Stimulated activated CD8-positive, alpha-beta memory T cell treated with anti-CD3 and anti-CD28 coated beads, Interleukin-7, amount 100 ng/mL, for 4 hours (primary cell): ENCODE measurements at places on chromosomes 7 and 10.

DNA sequence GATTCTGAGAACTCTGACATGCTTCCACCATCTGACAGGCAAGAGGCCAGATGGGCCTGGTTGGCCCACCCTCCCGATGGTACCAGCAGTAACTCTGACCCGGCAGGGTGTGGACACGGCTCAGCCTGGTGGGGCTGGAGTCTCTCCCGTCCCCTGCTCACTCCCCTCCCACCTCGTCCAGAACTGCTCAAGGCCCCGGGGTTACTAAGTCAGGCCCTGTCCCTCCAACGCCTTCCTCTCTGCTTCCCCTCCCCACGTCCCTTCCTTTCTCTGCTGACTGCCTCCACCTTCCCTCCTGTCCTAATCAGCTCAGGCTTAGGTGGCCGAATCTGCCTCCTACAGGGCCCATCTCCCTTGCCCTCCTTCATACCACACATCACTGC, 12.5 kb downstream of the CALML5 start:
- DNase-seq, result no peak

DNA sequence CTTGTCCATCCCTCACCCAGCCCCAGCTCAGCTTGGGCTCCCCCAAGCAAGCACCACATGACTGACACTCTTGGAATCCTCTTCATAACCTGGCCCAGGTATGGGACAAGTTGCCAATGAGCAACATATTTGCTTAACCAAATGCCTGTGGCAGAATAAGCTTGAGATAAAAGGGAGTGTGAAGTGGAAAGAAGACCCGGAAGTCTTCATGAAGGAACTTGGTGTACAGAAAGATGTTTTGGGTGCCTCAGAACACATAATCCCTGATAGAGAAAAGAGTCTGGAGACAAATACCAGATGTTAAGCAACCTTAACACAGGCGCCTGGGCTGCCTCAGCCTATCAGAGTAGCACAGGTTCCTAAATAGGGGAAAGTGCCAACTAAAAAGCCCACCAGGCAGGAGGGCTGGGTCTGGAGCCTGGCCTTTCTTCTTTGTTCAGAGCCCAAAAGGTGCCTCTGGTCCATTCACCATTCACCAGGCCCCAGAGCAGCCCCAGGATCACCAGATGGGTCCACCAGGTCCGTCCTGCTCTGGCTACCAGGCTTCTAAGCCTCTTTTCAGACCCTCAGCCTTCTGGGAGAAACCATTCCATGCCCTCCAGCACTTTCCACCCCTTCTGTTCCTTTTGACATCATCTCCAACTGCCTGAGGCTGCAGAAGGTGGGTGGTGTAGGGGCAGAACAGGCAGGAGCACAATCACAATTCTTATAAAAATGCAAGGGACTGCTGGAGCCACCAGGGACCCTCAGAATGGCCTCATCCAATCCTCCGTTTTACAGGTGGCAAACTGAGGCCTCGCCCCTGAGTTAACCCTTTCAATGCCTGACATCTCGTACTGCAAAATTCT, 22.6 kb downstream of the KCNMA1 start:
- no peak for DNase-seq

DNA sequence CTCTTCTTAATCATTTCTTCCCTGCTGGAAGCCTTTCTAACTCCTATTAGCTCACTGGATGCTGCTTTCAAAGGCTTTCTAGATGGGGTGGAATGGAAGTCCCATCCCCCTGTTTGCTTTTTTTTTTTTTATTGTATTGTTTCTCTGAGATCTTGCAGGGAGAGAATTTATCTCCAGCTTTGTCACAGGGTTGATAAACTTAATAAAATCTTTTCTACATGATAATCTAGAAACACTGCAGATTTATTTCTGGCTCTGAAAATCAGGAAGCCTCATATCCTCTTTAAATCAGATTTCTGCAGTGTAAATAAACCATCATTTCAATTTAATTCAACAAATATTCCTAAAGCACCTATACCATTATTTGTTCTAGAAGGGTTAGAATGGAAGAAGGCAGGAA, 37.2 kb upstream of the CHCHD3 start:
- DNase-seq, result no peak

DNA sequence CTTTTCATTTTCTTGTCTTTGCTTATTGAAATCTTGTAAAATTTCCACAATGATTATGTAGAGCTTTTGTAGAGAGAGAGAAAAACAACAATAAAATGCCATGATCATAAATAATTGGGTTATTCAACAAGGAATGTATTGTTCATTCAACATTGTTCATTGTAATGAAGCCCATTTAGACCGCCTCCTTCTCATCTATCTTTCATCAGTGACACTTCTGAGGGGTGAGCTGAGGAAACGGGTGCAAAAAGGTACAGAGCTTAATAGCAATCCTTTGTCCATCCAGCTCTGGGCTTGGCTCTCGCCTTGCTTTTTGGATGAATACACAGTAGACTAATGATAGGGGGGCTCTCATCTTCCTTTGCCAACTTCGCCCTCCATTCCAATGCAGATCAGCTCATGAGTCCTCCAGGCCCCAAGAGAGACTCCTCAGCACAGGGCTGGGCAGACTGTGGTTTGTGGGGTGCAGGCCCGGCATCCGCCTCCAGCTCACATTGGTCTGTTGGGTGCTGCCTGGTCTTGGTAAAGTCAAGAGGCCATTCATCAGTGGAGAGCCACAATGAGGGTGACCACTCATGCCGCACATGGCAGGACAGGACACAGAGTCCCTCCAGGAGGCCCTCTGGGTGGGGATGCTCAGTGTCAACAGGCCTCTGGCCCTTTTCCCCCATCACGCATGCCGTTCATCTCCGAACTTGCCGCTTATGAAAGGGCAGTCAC, 17.9 kb upstream of the PPA1 start:
- no peak for DNase-seq

GRCh38 chr10:79206300-79207095, 137.7 kb downstream of the ZMIZ1 start:
- DNase-seq, result no peak

- no peak for DNase-seq
These were observed 63.3 kb upstream of the GHITM start for GRCh38 chr10:84076047-84076388.

GRCh38 chr10:104938031-104938430, 296.9 kb downstream of the SORCS3 start:
- DNase-seq, result no peak

- DNase-seq, result no peak
These were observed 154.5 kb upstream of the KLF14 start for GRCh38 chr7:130888468-130888867.

GRCh38 chr7:142345811-142346210, 88.0 kb upstream of the PRSS58 start:
- no peak for DNase-seq

- DNase-seq, result no peak
These were observed 13.7 kb upstream of the GPR141 start for GRCh38 chr7:37669818-37670217.

DNA sequence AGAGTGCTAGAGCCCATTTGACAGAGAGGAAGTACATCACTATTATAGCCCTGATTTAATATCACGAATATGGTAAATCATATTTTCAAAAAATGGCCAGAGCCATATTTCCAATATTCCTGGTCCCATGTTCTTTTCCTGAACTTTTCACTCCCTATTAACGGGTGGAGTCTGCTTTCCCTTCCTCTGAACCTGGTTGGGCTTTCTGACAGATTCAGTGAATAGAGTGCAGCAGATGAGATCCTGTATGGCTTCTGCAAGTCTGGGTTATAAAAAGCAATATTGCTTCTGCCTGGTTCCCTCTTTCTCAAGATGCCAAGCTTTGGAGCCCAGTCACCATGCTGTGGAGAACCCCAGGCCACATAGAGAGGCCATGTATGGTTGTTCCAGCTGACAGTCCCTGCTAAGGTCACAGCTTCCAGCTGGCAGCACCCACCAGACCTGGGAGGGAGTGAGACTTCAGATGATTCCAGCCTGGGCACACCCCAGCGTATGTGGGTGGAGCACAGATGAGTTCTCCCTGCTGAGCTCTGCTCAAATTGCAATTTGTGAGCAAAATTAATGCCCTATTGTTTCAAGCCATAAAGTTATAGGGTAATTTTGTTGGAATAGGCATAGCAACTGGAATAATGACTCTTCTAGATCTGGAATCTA, 17.9 kb upstream of the CHCHD3 start:
- no peak for DNase-seq

GRCh38 chr7:137172105-137172590, 171.4 kb downstream of the PTN start:
- DNase-seq, result no peak

DNA sequence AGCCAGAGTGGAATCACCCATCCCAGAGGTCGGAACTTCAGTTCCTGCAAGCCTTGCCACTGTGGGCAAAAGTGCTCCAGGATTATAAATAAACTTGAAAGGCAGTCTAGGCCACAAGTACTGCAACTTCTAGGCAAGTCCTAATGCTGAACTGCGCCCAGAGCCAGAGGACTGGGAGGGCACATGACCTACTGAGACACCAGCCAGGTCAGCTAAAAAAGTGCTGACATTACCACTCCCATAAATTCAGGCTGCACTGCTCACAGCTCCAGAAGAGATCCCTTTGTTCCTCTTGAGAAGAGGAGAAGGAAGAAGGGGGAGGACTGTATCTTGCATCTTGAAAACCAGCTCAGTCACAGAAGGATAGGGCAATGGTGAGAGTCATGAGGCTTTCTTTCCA, 1084.1 kb upstream of the PHF14 start:
- DNase-seq, result no peak

GRCh38 chr7:3927446-3928110, 626.5 kb downstream of the SDK1 start:
- DNase-seq, result no peak

GRCh38 chr7:156889089-156889488, 3.9 kb downstream of the LMBR1 start:
- no peak for DNase-seq

DNA sequence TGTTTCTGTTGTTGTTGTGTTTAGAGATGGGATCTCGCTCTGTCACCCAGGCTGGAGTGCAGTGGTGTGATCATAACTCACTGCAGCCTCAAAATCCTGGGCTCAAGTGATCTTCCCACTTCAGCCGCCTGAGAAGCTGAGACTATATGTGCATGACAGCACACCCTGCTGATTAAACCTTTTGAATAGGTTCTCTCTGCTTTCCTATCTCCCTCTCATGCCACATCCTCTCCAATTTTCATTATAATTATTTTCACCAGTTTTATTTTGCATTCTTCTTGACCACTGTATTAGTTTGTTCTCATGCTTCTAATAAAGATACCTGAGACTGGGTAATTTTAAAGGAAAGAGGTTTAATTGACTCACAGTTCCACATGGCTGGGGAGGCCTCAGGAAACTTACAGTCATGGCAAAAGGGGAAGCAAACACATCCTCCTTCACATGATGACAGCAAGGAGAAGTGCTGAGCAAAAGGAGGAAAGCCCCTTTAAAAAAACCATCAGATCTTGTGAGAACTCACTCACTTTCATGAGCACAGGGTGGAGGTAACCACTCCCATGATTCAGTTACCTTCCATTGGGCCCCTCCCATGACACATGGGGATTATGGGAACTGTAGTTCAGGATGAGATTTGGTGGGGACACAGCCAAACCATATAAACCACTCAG, 12.9 kb downstream of the AGK start:
- no peak for DNase-seq

- DNase-seq, result peak; percentile 55
These were observed 91.5 kb downstream of the ARID5B start for GRCh38 chr10:61992671-61993668.

- DNase-seq, result no peak
These were observed 57.2 kb downstream of the DDC start for GRCh38 chr7:50507898-50508470.

- no peak for DNase-seq
These were observed 39.7 kb downstream of the ODAD2 start for GRCh38 chr10:27959093-27959715.

- DNase-seq, result no peak
These were observed 10.2 kb downstream of the CCDC6 start for GRCh38 chr10:59896191-59896590.

DNA sequence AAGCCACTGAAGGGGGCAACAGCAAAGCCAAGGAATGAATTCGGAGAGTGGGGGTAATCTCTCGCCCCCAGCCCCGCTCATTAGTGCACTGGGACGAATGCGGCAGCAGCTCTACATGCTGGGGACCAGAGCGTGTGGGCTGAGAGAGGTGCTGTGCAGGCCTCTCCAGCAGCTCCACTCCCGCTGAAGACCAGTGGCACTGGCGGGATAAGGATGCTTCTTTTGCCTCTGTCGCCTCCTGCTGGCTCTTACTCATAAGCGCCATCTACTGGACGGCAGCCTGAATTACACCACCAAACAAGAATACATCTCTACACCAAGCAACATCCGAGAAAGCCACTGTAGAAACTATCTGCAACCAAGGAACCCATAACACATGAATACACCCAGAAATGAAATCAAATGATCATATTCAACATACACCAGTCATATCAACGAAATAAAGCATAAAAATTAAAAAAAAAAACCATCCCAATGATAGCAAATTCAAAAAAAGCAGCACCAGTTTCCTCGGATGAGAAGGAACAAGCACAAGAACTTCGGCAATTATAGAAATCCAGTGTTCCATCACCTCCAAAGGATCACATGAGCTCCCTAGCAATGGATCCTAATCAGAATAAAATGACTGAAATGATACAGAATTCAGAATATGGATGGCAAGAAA, 79.0 kb upstream of the TMEM168 start:
- peak; percentile 13 for DNase-seq

GRCh38 chr10:130749911-130750310, 561.6 kb downstream of the TCERG1L start:
- no peak for DNase-seq

DNA sequence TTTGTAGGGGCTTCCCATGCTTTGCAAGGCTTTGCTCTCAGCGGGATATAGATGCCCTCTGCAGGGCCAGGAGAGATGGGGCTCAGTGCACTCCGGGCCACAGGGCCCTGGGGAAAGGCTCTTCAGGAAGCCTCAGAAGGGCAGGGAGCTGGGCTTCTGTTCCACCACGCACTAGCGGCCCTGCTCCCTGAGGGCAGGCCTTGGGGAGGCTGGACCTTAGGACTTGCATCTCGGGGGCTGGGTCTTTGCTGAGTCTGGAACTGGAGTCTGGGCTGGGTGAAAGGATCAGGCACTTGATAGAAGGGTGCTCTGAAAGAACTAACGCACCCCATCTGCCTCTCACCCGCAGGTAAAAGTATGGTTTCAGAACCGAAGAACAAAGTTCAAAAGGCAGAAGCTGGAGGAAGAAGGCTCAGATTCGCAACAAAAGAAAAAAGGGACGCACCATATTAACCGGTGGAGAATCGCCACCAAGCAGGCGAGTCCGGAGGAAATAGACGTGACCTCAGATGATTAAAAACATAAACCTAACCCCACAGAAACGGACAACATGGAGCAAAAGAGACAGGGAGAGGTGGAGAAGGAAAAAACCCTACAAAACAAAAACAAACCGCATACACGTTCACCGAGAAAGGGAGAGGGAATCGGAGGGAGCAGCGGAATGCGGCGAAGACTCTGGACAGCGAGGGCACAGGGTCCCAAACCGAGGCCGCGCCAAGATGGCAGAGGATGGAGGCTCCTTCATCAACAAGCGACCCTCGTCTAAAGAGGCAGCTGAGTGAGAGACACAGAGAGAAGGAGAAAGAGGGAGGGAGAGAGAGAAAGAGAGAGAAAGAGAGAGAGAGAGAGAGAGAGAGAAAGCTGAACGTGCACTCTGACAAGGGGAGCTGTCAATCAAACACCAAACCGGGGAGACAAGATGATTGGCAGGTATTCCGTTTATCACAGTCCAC, 5.4 kb downstream of the EMX2 start:
- no peak for DNase-seq

GRCh38 chr10:122962405-122962804, 8.4 kb upstream of the C10orf88 start:
- no peak for DNase-seq
